A549 treated with Mapracorat at 1 μM for 4 hours (cell line): ENCODE measurements at places on chromosomes 11 and 22. TPM values are rescaled to one million over a fixed set of nuclear protein-coding genes. Genes with fewer than 3 reads are reported as not detected.

C11orf16 gene
- total RNA-seq: not detected in 5 replicates

GDPD5 gene
- 10.0 to 14.9 TPM (median 13.0 TPM) in 5 replicates for total RNA-seq

MMP11 gene
- 0.08 to 0.43 TPM (median 0.27 TPM) in 5 replicates for total RNA-seq

GPHA2 gene
- not detected in 5 replicates for total RNA-seq

KIAA1671 gene
- 8.9 to 12.4 TPM (median 11.2 TPM) in 5 replicates for total RNA-seq

POLR2L gene
- total RNA-seq: 607 to 738 TPM (median 630 TPM) in 5 replicates

ANO5 gene
- total RNA-seq: 1.3 to 1.9 TPM (median 1.5 TPM) in 5 replicates

TUB gene
- total RNA-seq: 5.0 to 6.9 TPM (median 6.4 TPM) in 5 replicates

HRAS gene
- total RNA-seq: 109 to 168 TPM (median 154 TPM) in 5 replicates

PARVG gene
- total RNA-seq: not detected in 5 replicates

FIBIN gene
- total RNA-seq: not detected in 5 replicates

CBLIF gene
- not detected in 5 replicates for total RNA-seq
